ENCODE measurements at places on chromosomes 3 and 15. TPM values are rescaled to one million over a fixed set of nuclear protein-coding genes. Genes with fewer than 3 reads are reported as not detected.

- H3K27me3 ChIP-seq, result no peaks in the 10 kb centered on the region
- no peak overlapping the region for H3K4me3 ChIP-seq
- no peak for DNase-seq
- H3K27ac ChIP-seq, result no peak overlapping the region
- no peaks in the 10 kb centered on the region for H3K36me3 ChIP-seq
- no peaks in the 10 kb centered on the region for H3K4me1 ChIP-seq
Observed at GRCh38 chr3:182967218-182968204, 12.8 kb downstream of the DCUN1D1 start.

DNA sequence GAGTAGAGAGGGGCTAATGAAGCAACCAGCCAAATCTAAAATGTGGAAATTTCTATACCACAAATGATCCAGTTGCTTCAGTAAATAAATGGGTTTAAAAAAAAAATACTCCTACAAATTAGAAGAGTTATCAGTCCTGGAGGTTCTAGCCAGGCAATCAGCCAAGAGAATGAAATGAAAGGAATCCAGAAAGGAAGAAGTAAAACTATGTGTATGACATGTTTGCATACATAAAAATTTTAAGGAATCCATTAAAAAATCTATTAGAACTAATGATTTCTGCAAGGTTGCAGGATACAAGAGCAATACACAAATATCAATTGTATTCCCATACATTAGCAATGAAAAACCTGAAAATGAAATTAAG is 9.6 kb downstream of the MESP2 start:
- H3K4me3 ChIP-seq, result no peak overlapping the region
- H3K4me1 ChIP-seq, result no peaks in the 10 kb centered on the region
- H3K36me3 ChIP-seq, result no peaks in the 10 kb centered on the region
- H3K27ac ChIP-seq, result no peak overlapping the region
- no peak for DNase-seq
- no peaks in the 10 kb centered on the region for H3K27me3 ChIP-seq

DNA sequence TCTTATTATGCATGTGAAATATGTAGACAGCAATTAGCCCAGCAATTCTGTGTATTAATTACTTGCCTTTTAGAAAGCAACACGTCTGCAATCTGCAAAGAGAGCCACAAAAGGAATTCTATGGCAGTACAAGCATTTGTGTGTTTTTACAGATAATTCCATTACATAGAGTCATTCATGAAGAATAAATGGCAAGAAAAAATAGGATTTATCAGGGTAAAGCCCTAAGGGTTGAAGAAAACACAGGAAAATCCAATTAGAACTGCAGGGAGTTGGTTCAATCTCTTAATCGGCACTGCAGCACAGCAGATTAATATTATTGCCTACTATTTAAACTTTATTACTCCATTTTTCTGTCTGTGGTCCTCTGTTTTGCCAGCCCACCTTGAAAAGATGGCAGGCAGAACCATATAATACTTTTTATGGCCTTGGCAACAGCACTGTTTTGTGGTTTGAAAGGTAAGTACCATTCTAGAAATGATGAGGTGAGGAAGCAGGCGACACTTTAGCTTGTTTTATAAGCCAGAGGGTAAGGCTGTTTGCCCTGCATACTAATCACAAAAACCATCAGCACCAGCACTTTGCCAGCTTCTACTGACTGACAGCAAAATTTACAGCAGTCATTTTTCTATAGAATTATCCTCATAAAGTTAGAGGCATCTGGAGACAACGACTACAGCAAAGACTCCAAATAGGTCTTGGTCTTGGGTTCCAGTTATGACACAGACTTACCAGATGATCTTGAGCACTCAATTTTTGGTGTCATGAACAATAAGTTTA is 638.2 kb upstream of the NAALADL2 start:
- H3K27ac ChIP-seq, result no peak overlapping the region
- no peaks in the 10 kb centered on the region for H3K4me1 ChIP-seq
- no peak overlapping the region for H3K4me3 ChIP-seq

GRCh38 chr3:155318740-155319139 is 25.3 kb upstream of the STRIT1 start:
- H3K27me3 ChIP-seq, result no peaks in the 10 kb centered on the region
- no peaks in the 10 kb centered on the region for H3K36me3 ChIP-seq
- no peak overlapping the region for H3K4me3 ChIP-seq
- DNase-seq, result no peak
- H3K4me1 ChIP-seq, result no peaks in the 10 kb centered on the region

CCDC13 gene
- not detected for total RNA-seq

Data from right atrium auricular region (tissue), 2 donors.